ENCODE measurements at places on chromosomes 2 and 18.
A peak's percentile ranks its signal among the peaks of the same experiment; 100 is the strongest.

GRCh38 chr2:168998609-168999211 lies 32.4 kb downstream of the ABCB11 start:
- DNase-seq: no peak

- DNase-seq: no peak
Measured at GRCh38 chr18:25289001-25289631, 62.9 kb downstream of the ZNF521 start.

DNA sequence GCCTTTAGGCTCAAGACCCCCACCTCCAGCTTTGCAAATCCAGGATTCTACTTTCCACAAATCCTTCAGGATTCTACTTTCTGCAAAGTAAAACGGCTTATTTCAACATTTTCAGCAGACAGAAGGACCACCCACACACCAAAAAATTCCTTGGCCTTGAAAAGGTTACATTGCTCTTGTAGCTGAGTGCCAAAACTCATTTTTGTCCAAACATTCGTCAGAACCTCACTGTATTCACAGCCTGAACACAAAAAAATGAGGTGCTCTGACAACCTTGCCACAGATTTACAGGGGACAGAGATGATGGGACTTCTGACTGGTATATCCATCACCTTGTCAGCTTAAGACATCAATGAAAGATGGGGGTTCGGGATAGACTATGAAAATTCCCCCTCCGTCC lies 63.0 kb upstream of the COX7A2L start:
- no peak for DNase-seq

DNA sequence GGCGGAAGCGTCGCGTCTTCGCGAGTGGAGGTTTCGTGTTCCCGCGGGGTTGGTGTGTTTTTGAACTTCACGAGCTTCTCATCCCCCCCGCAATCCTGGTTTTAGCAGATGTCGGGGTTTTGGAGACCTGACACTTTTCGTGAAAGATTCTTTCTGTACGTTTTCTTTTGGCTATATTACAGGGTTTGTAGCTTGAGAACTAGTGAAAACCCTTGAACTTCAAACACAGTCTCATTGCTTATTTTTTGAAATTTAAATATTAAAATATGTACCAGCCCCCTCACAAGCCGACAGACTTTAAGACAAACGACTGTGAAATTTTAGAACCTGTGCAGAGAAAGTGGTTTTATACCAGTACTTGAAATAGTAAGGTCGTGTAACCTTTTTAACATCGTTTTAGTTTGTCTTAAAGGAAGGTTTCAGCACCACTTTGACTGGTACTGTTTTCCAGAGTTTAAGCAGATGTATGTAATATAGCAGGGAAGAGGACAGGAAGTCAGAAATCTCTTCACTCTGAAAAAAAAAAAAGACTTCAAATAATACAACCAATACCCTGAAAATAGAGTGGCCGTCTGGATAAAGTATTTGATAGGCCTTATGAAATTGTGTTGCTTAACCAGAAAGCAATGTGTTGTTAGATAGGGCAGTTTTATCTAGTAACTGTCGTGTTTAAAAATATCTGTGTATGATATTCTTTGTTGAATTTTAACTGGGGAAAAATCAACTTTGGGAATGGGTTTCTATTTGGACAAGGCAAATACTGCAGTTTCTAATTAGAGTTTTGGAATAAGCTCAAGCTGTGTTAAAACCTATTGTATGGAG lies 1.4 kb downstream of the SPATS2L start:
- no peak for DNase-seq

GRCh38 chr18:3151399-3152264 lies 68.1 kb downstream of the MYOM1 start:
- peak; percentile 31 for DNase-seq

GRCh38 chr2:152651834-152652233 lies 65.4 kb downstream of the PRPF40A start:
- DNase-seq: no peak

DNA sequence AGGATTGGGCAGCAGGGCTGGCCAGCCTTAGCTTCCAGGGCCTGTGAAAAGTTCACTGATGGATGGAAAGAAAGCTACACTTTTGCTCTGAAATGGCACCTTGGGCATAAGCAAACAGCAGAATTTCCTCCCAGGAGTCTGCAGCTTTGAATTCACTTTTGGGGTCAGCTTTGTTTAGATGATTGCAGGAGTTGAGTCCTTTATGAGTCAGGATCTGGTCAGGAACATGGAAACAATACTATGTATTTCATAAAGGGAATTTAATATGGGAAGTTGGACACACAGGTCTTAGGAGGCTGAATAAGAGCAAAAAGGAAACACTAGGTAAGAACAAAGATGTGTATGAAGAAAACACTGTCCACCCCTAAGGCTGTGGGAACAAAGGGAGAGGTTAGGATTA lies 345.3 kb downstream of the TSN start:
- no peak for DNase-seq

DNA sequence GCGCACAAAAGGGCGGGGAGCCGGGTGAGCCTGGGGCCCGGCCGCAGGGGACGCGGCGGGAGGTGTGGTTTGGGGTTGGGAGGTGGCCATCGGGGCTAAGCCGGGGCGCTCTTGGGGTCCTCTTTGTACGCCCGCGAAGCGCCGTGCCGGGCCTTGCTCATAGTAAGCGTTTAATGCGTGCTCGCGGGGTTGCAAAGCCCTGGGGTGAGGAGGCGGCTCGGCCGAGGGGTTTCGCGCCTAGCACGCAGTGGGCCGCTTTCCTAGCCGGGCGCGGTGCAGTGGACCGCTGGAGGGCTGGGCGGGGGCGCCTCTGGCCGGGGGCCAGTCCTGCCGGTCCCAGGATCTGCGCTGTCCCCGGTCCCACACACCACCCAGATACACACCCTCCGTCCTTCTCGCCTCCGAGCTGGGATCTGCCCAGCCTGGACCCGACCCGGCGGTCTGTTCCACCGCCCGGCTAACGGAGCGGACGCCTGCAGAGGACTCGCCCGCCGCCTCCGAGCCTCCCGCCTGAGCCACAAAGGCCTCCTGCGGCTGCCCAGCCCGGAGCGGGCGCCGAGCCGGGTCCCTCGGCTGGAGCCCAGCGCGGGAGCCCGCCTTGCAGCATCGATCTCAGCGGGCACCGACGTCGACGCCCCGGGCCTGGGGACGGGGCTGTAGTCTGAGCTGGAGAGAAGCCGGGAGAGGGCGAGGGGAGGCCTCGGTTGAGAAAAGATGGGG lies 564 bp downstream of the DPYSL5 start:
- peak; percentile 65 for DNase-seq

- no peak for DNase-seq
Measured at GRCh38 chr2:235006986-235007385, 55.2 kb downstream of the SH3BP4 start.

DNA sequence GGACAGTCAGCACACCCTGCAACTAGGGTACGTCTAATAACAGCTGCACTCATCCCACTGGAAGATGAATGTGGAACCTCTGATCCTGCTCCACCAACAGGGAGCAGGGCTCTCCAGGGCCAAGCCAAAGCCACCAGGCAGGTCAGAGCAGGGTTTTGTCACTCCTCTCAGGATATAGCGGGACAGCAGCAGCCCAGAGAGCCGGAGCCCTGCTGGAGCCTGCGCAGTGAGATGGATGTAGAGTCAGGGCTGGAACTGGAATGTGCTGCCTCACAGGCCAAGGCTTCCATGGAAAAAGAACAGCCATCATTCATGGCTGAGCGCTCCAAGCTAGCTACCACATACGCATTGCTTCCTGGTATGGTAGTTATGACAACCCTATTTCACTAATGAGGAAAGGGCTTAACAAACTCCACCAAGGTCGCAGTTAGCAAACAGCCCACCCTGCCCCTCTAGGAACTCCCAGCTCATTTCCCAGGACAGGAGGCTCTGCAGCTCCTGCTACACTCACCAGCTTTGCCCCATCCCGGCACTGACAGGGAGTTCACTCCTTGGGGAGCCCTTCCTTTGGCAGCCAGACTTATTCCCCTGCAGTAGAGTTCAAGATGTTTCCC lies 85.2 kb downstream of the HS1BP3 start:
- DNase-seq: no peak

DNA sequence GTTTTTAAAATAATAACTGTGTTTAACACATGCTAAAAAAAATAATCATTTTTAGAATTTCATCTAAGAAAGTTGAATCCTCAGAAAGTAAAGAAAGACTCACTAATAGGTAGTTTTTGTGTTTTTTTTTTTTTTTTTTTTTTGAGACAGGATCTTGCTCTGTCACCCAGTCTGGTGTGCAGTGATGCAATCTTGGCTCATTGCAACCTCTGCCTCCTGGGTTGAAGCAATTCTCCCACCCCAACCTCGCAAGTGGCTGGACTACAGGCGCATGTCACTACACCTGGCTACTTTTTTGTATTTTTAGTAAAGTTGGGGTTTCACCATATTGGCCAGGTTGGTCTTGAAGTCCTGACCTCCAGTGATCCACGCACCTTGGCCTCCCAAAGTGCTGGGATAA lies 7.1 kb downstream of the CKAP2L start:
- DNase-seq: no peak

Measured in frontal cortex (tissue), 4 donors.